ENCODE measurements at places on chromosomes 7 and 10.

GRCh38 chr7:157910446-157910845 lies 573.6 kb downstream of the DNAJB6 start:
- no peak for DNase-seq

- no peak for DNase-seq
Observed at GRCh38 chr7:121913947-121914675, 41.1 kb downstream of the PTPRZ1 start.

GRCh38 chr7:142413280-142414000 lies 155.6 kb upstream of the PRSS58 start:
- no peak for DNase-seq

DNA sequence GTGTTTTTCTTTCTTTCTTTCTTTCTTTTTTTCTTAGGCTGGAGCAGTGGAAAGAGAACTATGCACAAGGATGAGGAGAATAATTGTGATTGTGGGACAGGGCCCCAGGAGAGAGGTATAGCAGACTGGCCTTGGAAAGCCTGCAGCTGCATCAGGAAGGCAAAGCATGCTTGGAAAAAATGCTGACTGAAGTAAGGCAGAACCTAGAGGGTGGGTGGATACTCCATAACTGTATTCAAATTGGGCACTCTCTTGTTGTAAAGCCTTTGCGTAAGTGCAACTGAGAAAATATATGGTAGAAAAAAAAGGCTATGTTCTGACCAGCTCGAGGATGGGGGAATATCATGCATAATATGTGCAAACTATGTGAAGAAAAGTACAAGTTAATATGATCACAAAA lies 39.5 kb downstream of the PDK4 start:
- DNase-seq: no peak

- no peak for DNase-seq
Observed at GRCh38 chr7:35681231-35682029, 13.5 kb downstream of the HERPUD2 start.

DNA sequence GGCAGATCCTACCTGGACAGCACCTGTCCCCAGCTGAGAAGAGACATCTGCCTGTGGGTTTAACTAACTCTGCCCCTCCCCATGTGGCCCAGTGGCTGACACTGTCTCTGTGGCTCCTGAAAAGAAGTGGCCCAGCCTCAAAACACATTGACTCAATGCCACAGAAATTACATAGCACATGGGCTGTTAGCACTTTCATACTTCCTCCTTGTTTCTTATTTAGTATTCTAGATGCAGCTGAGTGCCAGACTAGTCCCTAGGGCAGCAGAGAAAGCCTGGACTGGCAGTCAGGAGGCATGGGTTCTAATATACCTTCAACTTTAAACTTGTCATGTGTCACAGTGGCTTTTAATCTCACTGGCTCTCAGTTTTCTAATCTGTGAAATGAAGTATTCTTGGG lies 171.0 kb downstream of the TRIL start:
- DNase-seq: peak; percentile 48

DNA sequence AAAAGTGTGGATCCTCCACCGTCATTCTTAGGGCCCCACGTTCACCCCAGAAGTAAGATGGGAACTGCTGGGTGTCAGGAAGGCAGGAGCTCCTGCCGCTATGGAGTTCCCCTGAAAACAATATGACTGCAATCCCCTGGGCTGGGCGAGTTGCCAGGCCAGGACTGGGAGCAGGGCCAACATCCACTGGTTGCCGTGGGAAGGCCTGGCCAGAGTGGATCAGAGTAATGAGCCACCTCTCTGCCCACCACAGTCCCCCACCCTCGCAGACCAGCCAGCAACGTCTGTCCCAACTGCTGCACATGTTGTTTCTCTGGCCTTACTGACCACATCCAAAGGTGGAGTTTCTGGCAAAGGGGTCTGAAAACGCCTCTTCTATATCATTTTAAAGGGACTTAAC lies 86.6 kb downstream of the STRA8 start:
- no peak for DNase-seq

- DNase-seq: no peak
Observed at GRCh38 chr7:100034871-100035510, 14.6 kb upstream of the ZSCAN21 start.

DNA sequence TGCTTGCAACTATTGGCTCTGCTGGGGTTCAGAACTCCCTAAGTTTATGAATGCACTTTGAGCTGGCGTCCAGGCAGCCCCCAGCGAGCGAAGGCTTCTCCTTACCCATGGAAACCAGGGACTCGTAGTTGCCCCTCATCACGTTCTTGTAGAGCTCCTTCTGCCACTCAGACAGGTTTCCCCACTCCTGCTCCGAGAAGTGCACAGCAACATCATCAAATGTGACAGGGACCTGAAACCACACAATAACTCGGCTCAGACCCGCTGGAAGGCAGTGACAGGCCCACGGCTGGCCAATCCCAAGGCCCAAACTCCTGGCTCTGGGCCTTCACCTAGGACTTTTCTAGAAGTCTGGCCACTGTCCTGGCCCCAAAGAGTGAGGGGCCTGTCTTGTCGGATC lies 6.9 kb downstream of the ZNF777 start:
- no peak for DNase-seq

- no peak for DNase-seq
Observed at GRCh38 chr10:604716-605631, 84.5 kb downstream of the DIP2C start.

DNA sequence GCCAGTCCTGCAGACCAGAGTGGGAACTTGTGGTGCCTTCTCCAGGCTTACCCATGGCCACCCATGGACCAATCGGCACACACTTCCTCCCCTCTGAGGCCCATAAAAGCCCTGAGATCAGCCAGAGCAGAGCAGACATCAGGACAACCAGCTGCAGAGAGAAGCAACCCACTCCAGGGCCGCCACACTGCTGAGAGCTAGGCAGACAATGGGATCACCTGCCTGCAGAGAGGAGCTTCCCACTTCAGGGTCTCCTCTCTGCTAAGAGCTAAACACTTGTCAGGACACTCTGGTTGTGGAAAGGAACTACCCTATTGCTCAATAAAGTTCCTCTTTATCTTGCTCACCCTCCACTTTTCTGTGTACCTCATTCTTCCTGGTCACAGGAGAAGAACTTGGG lies 34.0 kb downstream of the C7orf25 start:
- no peak for DNase-seq

DNA sequence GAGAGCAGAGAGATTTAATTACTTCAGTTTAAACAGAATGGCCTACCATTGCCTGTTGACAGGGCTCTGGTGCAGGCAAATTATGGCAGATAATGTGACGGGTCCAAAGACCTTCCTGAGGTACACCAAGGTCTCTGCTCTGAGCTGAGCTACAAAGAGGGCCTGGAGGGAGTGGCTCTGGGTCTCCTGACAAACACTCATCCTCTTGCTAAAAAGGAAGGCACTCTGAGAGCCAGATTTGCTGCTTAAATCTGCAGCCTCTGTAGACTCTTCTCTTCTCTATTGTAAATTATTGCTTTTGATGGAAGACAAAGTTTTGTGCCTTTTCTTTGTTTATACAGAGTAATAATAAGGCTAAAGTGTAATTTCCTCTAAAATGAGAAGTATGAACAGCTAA lies 529.5 kb upstream of the FZD8 start:
- no peak for DNase-seq

GRCh38 chr7:66697449-66698438 lies 42.8 kb upstream of the RABGEF1 start:
- DNase-seq: no peak

DNA sequence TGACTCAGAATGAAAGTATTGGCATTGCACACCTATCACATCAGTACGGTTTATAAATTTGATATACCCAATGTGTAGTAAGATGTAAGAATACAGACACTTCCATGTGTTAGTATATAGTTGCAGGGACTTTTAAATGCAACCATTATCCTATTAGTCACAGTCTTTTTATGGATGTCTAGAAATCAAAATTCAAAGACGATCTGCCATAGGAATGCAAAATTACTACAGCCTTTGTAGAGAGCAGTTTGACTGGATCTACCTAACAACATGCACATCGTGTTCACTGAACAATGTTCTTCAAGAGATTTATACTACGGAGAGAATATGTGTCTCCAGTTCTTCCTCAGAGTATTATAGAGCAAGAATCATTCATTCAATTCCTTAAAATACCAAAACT lies 317.3 kb upstream of the HGF start:
- no peak for DNase-seq

GRCh38 chr10:129899276-129900130 lies 64.6 kb downstream of the EBF3 start:
- no peak for DNase-seq

DNA sequence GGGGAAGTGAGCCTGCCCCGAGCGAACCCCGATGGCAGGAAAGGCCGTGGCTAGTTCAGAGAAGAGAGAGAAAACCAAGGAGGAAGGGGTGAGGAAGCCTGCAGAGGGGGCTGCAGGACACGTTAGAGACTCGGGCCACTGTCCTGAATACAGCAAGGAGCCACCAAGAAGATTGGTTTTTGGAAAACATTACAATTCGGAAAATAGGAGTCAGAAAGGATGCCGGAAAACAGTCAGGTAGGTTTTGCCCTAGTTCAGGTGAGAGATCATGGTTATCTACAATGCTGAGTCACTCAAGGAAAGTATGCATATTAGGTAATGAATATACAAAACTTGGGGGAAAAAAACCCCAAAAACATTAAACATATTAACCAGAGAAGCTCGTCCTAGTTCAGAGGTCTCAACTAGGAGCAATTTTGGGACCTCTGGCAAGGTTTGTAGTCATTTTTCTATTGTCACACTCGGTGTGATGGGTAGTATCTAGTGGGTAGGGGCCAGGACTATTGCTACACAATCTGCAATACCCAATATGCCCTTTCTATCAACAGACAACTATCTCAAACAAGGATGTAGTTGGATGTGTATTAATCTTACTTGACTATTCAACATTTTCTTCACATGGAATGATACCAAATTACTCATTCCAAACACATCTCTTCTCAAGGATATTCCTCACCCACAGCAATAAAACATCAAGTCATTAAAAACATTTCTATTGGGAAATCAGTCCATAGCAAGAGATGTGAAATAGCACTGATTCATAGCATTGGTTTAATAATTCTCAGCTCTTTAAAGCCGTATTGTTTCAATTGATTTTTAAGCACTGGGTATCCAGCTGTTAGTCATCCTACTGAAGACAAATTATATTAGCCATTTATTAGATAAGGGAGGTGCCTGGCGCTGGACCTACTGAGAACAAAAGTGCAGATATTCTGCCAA lies 74.4 kb upstream of the RSU1 start:
- DNase-seq: no peak

GRCh38 chr10:131635564-131636015 lies 265.2 kb upstream of the PPP2R2D start:
- DNase-seq: no peak

GRCh38 chr10:106706127-106706526 lies 458.4 kb downstream of the SORCS1 start:
- no peak for DNase-seq

DNA sequence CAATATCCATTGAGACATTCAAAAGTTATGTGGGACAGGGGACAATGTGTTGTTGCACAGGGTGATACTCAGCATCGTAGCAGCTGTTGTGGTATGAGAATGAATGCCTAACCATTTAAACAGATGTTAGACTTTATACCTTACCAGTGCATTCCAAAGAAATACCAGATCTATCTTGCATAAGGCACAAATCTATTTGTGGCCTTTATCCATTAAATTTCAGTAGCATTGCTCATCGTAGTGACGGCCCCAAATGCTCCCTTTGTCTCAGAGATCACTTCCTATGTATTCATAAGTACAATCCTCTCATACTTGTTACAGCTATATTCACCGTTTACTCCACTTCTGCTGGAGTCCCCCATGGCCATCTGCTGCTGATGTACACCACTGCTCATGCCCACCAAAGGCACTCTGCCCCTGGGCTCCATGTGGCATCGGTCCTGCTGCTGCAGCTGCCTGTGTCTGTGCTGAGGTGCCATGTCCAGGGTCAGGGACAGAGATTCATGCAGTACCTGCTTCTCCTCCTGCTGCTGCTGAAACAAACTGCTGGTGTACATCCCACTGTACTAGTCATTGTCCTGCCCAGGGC lies 96.3 kb downstream of the CPED1 start:
- no peak for DNase-seq

- DNase-seq: no peak
Observed at GRCh38 chr10:48464871-48465736, 139.8 kb downstream of the ARHGAP22 start.

DNA sequence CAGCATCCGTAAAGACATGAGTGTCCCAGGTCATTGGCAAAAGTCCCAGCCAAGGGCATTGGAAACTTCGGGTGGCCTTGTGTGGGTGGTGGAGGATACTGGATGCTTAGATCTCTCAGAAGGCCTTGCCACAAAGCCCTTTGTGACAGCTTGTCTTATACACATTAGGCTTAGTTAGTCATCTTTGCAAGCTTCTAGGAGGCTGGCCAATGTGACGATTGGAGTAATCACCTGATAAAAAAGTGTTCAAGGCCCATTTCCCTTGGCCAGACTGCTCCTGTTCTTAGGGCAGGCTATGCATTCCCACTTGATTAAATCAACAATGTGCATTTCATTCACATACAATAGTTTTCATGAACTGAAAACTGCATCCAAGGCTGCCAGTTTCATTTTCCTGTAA lies 26.9 kb downstream of the NPS start:
- no peak for DNase-seq

- DNase-seq: no peak
Observed at GRCh38 chr7:105097619-105098018, 83.6 kb downstream of the KMT2E start.

DNA sequence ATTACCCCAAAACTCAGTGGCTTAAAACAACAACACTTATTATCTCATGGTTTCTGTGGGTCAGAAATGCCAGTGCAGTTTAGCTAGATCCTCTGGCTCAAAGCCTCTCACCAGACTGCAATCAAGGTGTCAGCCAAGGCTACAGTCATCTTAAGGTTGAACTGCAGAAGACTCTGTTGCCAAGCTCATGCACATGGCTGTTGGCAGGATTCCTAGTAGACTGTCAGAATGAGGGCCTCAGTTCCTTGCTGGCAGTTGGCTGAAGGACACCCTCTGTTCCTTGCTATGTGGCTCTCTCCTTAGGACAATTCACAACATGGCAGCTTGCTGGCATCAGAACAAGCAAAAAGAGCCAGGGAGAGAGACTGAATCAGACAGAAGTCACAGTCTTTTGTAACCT lies 34.7 kb downstream of the TOMM7 start:
- no peak for DNase-seq

- no peak for DNase-seq
Observed at GRCh38 chr7:108565987-108566386, 3.5 kb downstream of the THAP5 start.

GRCh38 chr7:78019447-78020135 lies 221.0 kb downstream of the PHTF2 start:
- DNase-seq: peak; percentile 76

GRCh38 chr7:68980011-68980410 lies 618.3 kb upstream of the AUTS2 start:
- DNase-seq: no peak

DNA sequence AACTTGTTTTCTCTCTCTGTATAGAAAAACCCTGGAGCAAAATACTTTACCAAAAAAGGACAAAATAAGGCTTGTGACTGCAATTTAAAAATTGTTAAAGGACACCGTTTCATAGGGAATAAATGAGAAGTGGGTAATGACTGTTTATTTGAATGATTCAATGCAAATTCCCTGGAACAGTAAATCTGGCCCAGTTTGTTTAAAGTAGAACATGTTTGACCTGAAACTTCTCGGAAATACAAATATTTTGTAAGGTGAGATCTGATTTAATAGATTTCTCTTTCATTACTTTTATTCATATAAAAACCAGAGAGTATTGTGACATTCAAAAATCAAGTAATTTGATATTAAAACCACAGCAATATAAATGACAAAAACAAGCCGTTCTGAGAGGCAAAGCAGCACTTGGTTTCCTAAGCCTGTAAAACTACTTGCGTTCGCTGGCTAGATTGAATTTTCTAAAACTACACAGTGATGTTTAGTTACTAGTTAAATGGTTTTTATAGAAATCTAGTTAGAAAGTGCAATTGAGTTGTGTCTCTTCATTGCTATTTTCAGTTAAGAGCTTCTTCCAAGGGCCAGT lies 76.8 kb upstream of the PITRM1 start:
- no peak for DNase-seq

All from germinal center (tissue), 1 donor.